Calu3 (cell line): ENCODE measurements at places on chromosomes 13 and 19. TPM values are rescaled to one million over a fixed set of nuclear protein-coding genes. Genes with fewer than 3 reads are reported as not detected.

- no peak for DNase-seq
These were observed 17.5 kb downstream of the TMEM143 start for GRCh38 chr19:48346191-48346590.

GRCh38 chr19:19217099-19217498 lies 5.3 kb downstream of the NCAN start:
- DNase-seq = no peak

Gene DPF1
- 1.0 and 1.5 TPM in 2 replicates for total RNA-seq

- peak; percentile 40 for DNase-seq
These were observed 23.5 kb upstream of the USP12 start for GRCh38 chr13:27194895-27195764.

DNA sequence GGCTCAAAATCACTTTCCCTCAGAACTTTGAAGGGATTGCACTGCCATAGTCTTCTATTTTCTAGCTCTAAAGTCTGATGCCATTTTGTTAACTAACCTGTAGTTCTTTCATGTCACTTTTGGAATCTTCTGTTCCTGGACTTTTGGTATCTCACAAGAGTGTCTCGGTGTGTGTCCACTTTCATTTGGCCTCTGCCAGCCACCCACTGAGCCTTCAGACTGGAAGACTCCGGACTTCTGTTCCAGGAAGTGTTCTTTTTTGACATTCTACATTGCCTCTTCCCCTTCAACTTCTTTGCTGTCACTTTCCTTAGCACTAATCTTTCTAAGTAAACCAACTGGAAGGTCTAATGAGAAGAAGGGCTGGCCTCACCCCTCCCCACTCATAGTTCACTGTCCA lies 25.0 kb upstream of the LAMP1 start:
- DNase-seq = no peak

- no peak for DNase-seq
These were observed 14.3 kb downstream of the SLC15A1 start for GRCh38 chr13:98738213-98738612.

- DNase-seq = peak; percentile 7
These were observed 692 bp downstream of the ZNF234 start for GRCh38 chr19:44142059-44142433.

Gene CEBPA
- total RNA-seq = 1.2 and 1.8 TPM in 2 replicates

Gene RNF113B
- total RNA-seq = not detected in 2 replicates

Gene GJB2
- total RNA-seq = 3.9 and 4.6 TPM in 2 replicates

DNA sequence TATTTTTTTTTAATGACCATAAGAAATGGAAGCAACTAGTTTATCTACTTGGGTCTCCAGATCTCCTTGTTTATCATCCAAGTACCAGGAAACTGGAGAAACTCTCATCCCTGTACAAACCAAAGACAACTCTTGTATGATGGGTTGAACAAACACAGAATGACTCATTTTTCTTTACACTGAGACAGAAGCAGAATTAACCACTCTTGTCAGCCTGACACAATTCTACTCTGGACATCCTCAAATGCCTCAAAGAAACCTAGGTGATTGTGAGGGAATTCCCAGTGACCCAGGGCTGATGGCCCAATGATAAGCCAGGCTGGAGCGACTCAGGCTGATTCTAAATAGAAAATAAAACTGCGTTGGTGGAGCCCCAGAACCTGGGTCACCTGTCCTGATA lies 151.5 kb downstream of the ZNF737 start:
- DNase-seq = no peak

DNA sequence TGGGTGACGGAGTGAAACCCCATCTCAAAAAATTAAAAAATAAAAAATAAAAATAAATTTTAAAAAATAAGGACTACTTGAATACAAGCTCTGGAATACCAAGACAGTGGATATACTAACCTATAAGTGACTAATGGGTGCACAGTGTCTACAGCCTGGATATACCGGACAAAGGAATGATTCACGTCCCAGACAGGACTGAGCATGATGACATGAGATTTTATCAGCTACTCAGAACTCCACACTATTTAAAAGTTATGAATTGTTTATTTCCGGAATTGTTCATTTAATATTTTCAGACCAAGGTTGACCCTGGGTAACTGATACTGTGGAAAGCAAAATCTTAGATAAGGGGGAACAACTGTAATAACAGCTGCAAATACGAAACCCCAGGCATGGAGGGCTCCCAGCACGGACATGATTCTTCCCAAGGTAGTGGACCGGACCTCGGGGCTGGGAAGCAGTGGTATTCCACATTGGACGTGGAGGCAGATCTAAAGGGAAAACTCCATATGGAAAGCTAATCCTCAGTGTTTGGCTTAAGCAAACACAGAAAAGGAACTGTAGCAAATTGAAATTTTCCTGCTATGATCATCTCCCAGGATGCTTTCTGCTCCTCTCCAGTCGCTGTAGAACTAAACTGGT lies 102.6 kb upstream of the TSHZ3 start:
- DNase-seq = no peak

DNA sequence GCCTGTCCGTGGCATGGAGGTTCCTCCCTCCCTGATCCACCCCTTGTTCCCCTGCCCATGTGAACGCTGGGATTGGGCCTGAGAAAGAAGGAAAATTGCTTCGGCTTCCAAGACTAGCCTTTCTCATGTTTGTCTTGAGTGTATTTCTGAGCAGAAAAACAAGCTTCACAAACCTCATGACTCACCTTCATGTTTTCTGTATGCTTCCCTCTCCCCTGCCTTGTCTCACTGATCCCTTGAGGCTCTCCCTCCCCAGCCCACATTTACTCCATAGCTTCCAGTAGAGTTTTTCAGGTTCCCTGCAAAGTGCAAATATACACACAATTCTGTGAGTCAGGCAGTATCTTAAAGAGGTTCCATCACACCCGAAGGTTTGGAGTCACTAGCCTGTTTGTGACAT lies 572.4 kb downstream of the UQCRFS1 start:
- DNase-seq = no peak

Gene PGLYRP2
- not detected in 2 replicates for total RNA-seq

DNA sequence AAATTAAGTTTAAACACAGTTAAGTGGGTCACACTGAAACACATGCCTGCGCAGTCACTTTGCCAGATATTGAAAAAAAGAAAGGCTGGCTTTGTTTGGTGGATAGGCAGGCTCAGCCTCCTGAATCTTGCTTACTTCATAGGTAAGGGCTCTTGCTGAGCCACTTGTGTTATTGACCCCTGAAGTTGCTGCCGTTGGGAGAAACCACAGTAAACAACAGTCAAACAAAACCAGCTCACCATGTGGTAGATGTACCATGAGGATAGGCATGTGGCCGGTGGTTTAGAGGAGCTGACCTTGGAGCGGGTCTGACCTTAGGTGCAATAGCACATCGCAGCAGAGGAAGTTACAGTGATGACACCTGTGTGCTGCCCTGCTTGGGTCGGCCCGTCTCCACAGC lies 52.2 kb downstream of the SPATA13 start:
- no peak for DNase-seq

Gene F7
- total RNA-seq = not detected in 2 replicates

GRCh38 chr13:76349700-76350099 lies 536.5 kb downstream of the KCTD12 start:
- DNase-seq = no peak

Gene STOML3
- not detected in 2 replicates for total RNA-seq

Gene CDX2
- total RNA-seq = 1.0 TPM in 1 of 2 replicates, not detected in the other

- no peak for DNase-seq
These were observed 10.1 kb downstream of the TMEM143 start for GRCh38 chr19:48353677-48354076.

- DNase-seq = no peak
These were observed 885.2 kb upstream of the SLITRK6 start for GRCh38 chr13:86684402-86684801.

- DNase-seq = no peak
These were observed 523 bp downstream of the ELAVL1 start for GRCh38 chr19:8004723-8005513.

DNA sequence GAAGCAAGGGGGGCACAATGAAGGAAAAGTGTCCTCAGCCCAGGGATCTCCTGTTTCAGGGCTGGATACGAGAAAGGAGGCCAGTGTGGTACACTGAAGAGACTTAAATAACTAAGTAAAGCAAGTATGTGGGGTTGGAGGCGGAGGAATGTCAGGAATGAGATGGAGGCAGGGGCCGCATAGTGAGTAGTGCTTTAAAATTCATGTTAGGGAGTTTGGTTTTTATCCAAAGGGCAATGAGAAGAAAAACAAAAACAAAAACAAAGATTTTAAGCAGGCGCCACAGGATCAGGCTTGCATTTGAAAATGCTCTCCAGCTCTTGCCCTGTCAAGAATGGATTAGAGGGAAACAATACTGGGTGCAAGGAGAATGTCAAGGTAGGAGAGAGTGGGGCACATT lies 273.4 kb downstream of the DCLK1 start:
- no peak for DNase-seq

Gene GSX1
- not detected in 2 replicates for total RNA-seq

Gene SIGLEC8
- total RNA-seq = not detected in 2 replicates

- DNase-seq = no peak
These were observed 5.4 kb downstream of the LMTK3 start for GRCh38 chr19:48506138-48506733.

- no peak for DNase-seq
These were observed 163.5 kb upstream of the SPRY2 start for GRCh38 chr13:80504453-80504852.

GRCh38 chr19:3801412-3802096 lies 15.4 kb upstream of the MATK start:
- no peak for DNase-seq

Gene ARRDC5
- not detected in 2 replicates for total RNA-seq

- DNase-seq = no peak
These were observed 90.5 kb upstream of the RFC3 start for GRCh38 chr13:33727297-33728083.

- no peak for DNase-seq
These were observed 14.0 kb downstream of the MOB3A start for GRCh38 chr19:2081873-2082810.

DNA sequence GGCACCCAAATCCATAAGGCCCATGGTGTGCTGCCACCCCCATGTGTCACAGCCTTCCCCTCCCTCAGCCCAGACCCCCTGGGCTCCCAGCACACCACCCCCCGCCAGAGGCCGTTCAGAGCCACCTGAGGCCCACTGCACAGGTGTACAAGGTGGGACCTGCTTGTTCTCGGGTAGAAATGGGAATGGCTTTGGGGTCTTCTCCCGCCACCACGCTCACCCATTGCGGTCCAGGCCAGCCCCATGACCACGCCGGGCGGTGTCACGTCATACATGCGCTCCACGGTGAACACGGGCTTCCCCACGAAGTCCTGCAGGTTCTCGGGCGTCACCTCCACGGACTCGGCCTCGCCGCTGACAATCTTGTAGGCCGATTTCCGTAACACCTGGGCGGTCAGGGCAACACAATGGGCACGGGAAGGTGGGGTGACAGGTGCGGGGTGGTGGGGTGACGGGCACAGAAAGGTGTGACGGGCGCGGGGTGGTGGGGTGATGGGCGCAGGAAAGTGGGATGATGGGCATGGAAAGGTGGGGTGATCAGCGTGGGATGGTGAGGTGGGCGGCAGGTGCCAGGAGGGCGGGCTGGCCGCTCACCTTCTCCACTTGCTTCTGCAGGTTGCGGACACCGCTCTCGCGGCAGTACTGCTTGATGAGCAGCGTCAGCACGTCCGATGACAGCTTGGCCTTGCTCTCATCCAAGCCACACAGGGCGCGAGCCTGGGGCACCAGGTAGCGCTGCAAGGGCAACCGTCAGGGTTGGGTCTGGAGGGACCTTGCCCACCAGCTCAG lies 4.3 kb downstream of the RPL36 start:
- DNase-seq = no peak

DNA sequence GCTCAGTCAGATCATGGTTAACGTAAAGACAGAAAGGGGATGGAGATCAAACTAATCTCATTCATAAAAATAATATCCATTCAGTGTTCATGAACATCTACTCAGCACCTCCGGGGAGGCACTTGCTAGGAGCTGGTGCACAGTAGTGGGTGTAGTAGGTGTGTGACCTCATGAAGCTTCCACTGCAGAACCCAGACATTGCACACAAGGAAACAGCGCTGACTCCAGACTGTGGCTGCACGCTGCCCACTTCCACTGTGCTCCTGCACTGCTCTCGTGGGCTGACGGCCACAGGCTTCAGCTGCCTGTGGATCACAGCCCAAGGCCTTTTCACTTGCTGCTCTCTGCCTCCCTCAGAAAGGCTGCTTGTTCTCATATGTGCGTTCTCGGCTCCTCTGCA lies 214.4 kb upstream of the ZNF507 start:
- no peak for DNase-seq
